ENCODE measurements at places on chromosomes 12 and 14. TPM values are rescaled to one million over a fixed set of nuclear protein-coding genes. Genes with fewer than 3 reads are reported as not detected.

Gene SLC7A7
- 0.79 TPM for total RNA-seq

Gene FGF6
- total RNA-seq, result not detected

Gene HOXC12
- not detected for total RNA-seq

Gene LRFN5
- 0.13 TPM for total RNA-seq

Gene IKBIP
- 4.2 TPM for total RNA-seq

Gene OR4E2
- total RNA-seq, result not detected

Gene KCNC2
- not detected for total RNA-seq

Gene PTCSC3
- not detected for total RNA-seq

Gene TOMM20L
- total RNA-seq, result not detected

Gene IRAK3
- total RNA-seq, result 1.6 TPM

Gene RD3L
- not detected for total RNA-seq

Gene IAPP
- not detected for total RNA-seq

Gene BEST3
- total RNA-seq, result not detected

Gene ATP23
- 10.8 TPM for total RNA-seq

Gene BEGAIN
- total RNA-seq, result 1.1 TPM

Gene SLC5A8
- not detected for total RNA-seq

Gene PCED1B
- 0.51 TPM for total RNA-seq

Gene GPATCH2L
- total RNA-seq, result 59.5 TPM

Gene PRICKLE1
- 2.4 TPM for total RNA-seq

Gene RPS6KA5
- 2.9 TPM for total RNA-seq

Gene LRRIQ1
- under 0.01 TPM for total RNA-seq

Gene KRT71
- total RNA-seq, result not detected

Gene FERMT2
- 24.0 TPM for total RNA-seq

Gene GUCY2C
- not detected for total RNA-seq

Gene DHRS2
- not detected for total RNA-seq

Gene TAS2R13
- total RNA-seq, result 0.38 TPM

Gene APAF1
- 9.1 TPM for total RNA-seq

Gene VRTN
- not detected for total RNA-seq

Gene TSPAN19
- total RNA-seq, result not detected

Gene FOXM1
- 0.79 TPM for total RNA-seq

Gene TCL1A
- total RNA-seq, result not detected

Gene TMEM260
- total RNA-seq, result 21.5 TPM

Gene TPPP2
- not detected for total RNA-seq

Gene SLC39A2
- 0.26 TPM for total RNA-seq

Gene PRH2
- not detected for total RNA-seq

Gene ARHGEF25
- total RNA-seq, result 0.26 TPM

Gene C12orf60
- 1.4 TPM for total RNA-seq

Gene GYS2
- total RNA-seq, result 0.26 TPM

Gene ZBTB1
- 39.5 TPM for total RNA-seq

Gene TGM1
- total RNA-seq, result 88.7 TPM

Gene NYNRIN
- 2.0 TPM for total RNA-seq

Gene NR4A1
- total RNA-seq, result 0.79 TPM

Gene ACOT4
- total RNA-seq, result 0.26 TPM

Gene TC2N
- total RNA-seq, result 46.1 TPM

Gene ACRBP
- 0.51 TPM for total RNA-seq

Gene TAPBPL
- total RNA-seq, result 1.8 TPM

Gene CISTR
- total RNA-seq, result not detected

Gene MYH6
- total RNA-seq, result not detected

Gene MAP1LC3B2
- total RNA-seq, result 1.8 TPM

Gene KCNH3
- total RNA-seq, result under 0.01 TPM

Gene SIX4
- total RNA-seq, result 5.8 TPM

All from bronchial epithelial cell (primary cell).